Activated B cell treated with CpG ODN at 0.5 μM for 24 hours (primary cell): ENCODE measurements at places on chromosomes 2 and 18.

GRCh38 chr2:169091761-169092519 lies 22.6 kb downstream of the DHRS9 start:
- H3K27me3 ChIP-seq, result peaks cover 2% of the 10 kb centered on the region
- peaks cover 23% of the 10 kb centered on the region for H3K4me1 ChIP-seq
- DNase-seq, result no peak
- no peaks in the 10 kb centered on the region for H3K36me3 ChIP-seq
- no peak overlapping the region for H3K27ac ChIP-seq

- no peak for DNase-seq
- H3K4me1 ChIP-seq, result peaks cover 13% of the 10 kb centered on the region
- H3K4me3 ChIP-seq, result no peak overlapping the region
- peak overlapping the region; percentile 37 for H3K27ac ChIP-seq
- H3K36me3 ChIP-seq, result no peaks in the 10 kb centered on the region
- H3K27me3 ChIP-seq, result no peaks in the 10 kb centered on the region
Observed at GRCh38 chr2:57892920-57893319, 153.7 kb upstream of the VRK2 start.

DNA sequence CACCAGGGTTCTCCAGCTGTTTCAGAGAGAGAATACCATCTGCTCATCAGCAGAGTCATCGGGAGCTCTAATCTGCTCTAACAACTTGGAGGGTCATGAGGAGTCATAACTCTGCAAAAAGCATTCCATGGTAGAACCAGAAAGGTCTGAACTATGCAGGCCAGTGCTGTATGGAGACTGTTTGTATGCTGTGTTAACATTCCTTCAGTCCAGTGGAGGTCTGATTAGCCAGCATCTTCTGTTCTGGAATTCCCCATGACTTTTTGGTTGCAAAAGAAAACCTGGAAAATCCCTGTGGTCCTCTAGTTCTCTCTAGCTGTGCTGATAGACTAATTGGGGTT lies 9.4 kb upstream of the ITGB6 start:
- H3K27ac ChIP-seq, result no peak overlapping the region
- no peaks in the 10 kb centered on the region for H3K36me3 ChIP-seq
- no peak overlapping the region for H3K4me3 ChIP-seq
- peaks cover 3% of the 10 kb centered on the region for H3K27me3 ChIP-seq
- no peak for DNase-seq
- H3K4me1 ChIP-seq, result peaks cover 31% of the 10 kb centered on the region

DNA sequence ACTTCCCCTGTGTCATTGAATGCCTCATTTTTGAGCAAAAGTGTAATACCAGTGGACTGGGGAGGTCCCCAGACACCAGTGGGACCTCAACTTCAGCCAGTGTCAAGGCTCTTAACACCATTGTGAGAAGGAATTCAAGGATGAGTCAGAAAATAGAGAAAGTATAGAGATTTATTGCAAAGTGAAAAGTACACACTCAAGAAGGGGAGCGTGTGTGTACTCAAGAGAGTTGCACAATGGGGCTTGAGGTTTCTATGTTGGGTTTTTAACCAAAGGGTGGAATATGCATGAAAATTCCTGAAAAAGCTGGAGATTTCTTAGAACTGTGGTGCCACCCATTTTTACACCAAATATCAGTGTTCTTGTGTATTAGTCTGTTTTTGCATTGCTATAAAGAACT lies 81.9 kb downstream of the ADCYAP1 start:
- no peaks in the 10 kb centered on the region for H3K27me3 ChIP-seq
- H3K36me3 ChIP-seq, result no peaks in the 10 kb centered on the region
- no peak overlapping the region for H3K4me3 ChIP-seq
- no peaks in the 10 kb centered on the region for H3K4me1 ChIP-seq
- no peak for DNase-seq

GRCh38 chr2:218234521-218234920 lies 17.5 kb downstream of the ARPC2 start:
- H3K4me1 ChIP-seq, result peaks cover 21% of the 10 kb centered on the region
- H3K27ac ChIP-seq, result no peak overlapping the region
- DNase-seq, result no peak
- no peak overlapping the region for H3K4me3 ChIP-seq
- peaks cover 88% of the 10 kb centered on the region for H3K36me3 ChIP-seq
- H3K27me3 ChIP-seq, result no peaks in the 10 kb centered on the region

DNA sequence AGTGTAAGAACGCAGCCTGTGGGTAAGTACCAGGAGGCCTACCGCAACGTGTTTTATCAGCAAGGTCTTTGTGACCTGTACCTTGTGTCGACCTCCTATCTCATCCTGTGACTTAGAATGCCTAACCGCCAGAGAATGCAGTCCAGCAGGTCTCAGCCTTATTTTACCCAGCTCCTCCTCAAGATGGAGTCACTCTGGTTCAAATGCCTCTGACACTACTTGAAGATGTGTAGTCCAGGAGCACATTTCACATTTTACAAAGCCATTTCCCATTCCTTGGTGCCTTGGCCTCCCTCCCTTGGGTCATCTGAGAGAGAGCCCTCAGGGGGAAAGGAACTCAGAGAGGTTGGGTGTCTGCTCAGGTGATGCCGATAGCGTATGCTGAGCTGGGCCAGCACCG lies 6.6 kb upstream of the HPCAL1 start:
- no peak overlapping the region for H3K4me3 ChIP-seq
- no peak overlapping the region for H3K27ac ChIP-seq
- H3K4me1 ChIP-seq, result peaks cover 22% of the 10 kb centered on the region
- no peaks in the 10 kb centered on the region for H3K27me3 ChIP-seq
- no peak for DNase-seq

- peaks cover 28% of the 10 kb centered on the region for H3K4me1 ChIP-seq
- H3K27ac ChIP-seq, result peak overlapping the region; percentile 38
- no peaks in the 10 kb centered on the region for H3K27me3 ChIP-seq
- H3K4me3 ChIP-seq, result no peak overlapping the region
- no peak for DNase-seq
Observed at GRCh38 chr2:37570773-37571586, 100.5 kb downstream of the CDC42EP3 start.

DNA sequence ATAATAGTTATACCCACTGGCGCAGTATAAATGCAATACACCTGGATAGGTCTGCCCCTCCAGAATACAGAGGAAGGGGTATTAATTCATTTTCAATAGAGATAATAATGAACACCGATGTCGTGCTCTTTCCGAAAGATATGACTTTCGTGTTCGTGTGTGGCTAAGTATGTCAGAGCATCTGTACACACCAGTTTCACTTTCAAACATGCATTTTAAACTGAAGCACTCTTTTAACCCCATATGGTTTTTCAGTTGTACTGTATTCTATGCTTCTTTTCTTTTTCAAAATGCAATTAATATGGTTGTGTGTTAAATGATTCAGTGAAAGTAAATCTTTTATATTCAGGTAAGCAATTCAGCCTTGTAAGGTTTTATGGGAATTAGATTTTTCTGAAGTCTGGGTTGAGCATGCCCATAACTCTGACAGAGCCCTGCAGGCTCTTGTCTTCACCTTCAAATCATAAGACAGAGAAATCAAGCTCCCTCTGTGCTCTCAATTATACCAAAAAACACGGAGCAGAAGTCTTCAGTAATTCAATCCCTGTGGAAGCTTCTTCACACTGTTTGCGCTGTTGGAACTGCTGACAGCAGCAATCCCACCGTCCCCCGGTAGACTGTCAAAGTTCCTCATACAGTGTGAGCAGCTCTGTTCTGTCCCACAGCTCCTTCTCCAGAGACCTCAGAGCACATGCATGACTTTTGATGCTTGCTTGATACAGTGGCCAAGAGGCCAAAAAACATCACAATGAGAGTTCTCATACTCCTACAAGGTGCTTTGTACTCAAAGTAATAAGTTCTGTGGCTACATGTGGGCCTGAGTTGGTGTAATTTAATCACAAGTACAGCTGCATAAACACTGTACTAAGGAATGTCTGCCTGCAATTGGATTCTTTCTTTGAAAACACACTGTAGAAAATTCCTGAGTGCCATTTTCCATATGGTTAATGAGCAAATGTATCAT lies 186.8 kb downstream of the ZNF521 start:
- H3K36me3 ChIP-seq, result no peaks in the 10 kb centered on the region
- H3K4me1 ChIP-seq, result peaks cover 21% of the 10 kb centered on the region
- H3K27me3 ChIP-seq, result no peaks in the 10 kb centered on the region
- no peak overlapping the region for H3K27ac ChIP-seq
- no peak for DNase-seq

- H3K4me1 ChIP-seq, result no peaks in the 10 kb centered on the region
- H3K36me3 ChIP-seq, result no peaks in the 10 kb centered on the region
- no peak overlapping the region for H3K4me3 ChIP-seq
- H3K27ac ChIP-seq, result no peak overlapping the region
- DNase-seq, result no peak
Observed at GRCh38 chr2:20139407-20140172, 85.3 kb downstream of the SDC1 start.
